ENCODE measurements at places on chromosomes 13 and 19.
A peak's percentile ranks its signal among the peaks of the same experiment; 100 is the strongest.

- no peak for DNase-seq
These were observed 282.9 kb downstream of the SLITRK5 start for GRCh38 chr13:87954091-87954490.

DNA sequence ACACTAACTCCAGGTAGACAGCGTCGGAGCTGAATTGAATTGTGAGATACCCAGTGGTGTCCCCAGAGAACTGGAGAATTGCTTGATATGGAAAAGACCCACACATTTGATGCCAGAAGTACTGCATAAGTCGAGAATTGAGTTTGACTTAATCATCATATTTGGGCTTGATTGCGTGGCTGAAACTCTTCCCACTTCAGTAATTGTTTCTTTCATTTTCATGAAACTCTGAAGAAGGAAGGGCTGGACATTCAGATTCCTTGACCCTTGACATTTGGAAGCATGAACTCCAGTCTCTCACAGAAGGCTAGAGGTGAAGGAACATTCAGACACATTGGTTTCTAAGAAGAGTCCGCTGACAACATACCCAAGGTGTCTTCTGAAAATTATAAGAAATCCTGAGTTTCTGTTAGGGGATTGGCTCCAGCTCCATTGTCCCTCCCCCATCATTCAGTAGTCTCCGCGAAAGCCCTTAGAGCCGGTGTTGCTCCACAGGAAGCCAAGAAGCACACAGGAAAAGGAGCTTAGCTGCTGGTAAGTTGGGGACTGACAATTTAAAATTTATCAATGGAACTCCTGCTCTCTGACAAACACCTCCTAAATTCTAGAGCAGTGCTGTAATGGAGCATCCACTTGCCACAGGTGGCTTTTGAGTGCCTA lies at the start of gene FPR2:
TSS of gene FPR2 (plus strand) at position 484 of the 660 bp plus-strand sequence. CDS start 7,479 bp downstream, outside the sequence.
- no peak for DNase-seq

DNA sequence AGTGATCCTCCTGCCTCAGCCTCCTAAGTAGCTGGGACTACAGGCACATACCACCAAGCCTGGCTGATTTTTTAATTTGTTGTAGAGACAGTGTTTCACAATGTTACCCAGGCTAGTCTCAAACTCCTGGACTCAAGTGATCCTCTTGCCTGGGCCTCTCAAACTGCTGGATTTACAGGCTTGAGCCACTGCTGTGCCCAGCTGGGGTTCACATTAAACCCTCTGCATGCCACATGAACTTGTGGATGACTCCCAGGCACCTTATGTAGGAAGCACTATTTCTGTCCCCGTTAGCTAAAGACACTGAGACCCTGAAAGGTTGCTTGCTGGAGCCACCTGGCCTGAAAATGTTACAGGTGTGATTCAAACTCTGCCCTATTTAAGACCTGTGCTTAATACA lies 10.5 kb downstream of the MYH14 start:
- no peak for DNase-seq

- DNase-seq, result no peak
These were observed 201.3 kb upstream of the SLITRK6 start for GRCh38 chr13:86000546-86000945.

DNA sequence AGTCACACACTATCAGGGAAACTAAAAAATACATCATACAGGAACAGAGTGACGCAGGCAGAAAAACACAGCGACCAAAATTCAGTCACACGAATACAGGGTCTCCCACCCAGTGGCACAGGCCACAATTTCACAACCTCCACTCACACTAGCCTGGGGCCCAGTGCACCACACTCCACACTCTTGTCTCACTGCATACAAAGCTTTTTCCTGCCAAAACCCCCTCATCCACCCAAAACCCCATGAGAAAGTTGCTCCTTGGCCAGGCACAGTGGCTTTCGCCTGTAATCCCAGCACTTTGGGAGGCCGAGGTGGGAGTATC lies 1.2 kb downstream of the S1PR5 start:
- no peak for DNase-seq

- no peak for DNase-seq
These were observed 53.0 kb upstream of the ATP12A start for GRCh38 chr13:24627090-24627714.

GRCh38 chr13:58018865-58019264 lies 387.3 kb downstream of the PCDH17 start:
- no peak for DNase-seq

DNA sequence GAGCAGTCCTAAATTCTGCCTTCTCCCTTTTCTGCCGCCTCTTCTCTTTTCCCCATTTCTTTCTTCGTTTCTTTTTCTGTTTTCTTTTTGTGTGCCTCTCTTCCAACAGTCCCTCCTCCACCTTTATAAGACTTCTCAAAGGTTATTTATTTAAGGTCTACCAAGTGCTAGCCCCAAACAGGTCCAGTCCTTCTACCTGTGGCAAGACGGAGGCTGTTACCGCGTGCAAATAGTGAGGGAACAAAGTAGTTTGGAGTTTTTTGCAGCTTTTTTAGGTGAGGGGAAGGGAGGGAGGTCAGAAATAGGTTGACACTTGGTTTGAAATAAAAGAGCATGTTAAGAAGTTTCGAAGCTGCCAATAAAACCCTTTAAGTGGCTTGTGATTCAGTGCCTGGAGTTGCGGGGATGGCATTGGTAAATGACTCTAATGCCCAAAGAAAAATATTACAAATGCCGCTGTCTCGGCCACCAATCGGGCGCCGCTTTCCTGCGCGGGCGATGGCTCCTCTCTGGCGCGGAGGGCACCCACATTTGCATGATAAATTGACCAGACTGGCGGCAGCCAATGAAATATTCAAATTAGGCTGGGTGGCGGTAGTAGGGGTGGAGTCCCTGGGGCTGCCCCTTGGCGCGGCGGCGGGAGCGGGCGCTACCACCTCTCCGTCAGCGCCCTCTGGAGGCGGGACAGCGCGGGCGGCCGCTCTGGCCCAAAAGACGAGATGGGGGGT lies 7.5 kb upstream of the TSHZ3 start:
- DNase-seq, result peak; percentile 45

- no peak for DNase-seq
These were observed 612.4 kb downstream of the PCDH9 start for GRCh38 chr13:66617786-66618185.

- no peak for DNase-seq
These were observed 113.7 kb upstream of the SLITRK1 start for GRCh38 chr13:83995930-83996329.

DNA sequence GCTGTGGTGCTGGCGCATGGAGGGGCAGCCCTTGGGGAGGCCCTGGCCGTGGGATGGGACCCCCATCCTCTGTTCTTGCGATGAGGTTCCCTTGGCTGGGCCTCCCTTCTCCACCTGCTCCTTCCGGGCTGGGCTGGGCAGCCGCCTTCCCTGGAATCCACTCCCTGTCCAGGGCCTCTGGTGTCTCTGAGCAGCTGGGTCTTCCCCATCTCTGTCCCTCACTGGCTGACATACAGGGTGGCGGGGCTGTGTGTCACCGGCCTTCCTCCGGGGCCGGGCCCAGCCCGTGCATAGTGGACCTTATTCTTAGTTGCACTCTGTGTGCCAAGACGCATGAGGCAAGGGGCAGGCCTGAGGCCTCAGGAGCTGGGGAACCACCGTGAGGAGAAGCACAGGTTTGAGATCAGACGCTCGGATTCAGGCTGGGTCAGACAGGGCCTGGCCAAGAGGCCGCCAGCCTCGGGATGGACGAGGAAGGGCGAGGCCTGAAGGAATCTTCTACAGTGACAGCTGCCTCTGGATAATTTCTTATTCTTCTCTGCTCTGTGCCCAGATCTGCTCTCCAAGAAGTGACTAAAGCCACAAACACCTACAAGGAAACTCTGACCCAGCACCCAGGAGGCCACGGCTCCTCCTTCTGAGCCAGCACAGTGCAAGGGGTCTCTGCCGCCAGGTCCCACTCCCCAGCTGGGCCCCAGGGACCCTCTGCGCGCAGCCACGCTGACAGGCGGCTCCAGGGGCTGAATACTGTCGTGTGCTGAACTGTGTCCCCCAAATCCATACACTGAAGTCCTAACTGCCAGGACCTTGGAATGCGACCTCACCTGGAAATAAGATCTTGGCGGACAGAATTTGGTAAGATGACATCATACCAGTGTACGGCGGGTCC lies 11.0 kb downstream of the SGTA start:
- DNase-seq, result no peak

DNA sequence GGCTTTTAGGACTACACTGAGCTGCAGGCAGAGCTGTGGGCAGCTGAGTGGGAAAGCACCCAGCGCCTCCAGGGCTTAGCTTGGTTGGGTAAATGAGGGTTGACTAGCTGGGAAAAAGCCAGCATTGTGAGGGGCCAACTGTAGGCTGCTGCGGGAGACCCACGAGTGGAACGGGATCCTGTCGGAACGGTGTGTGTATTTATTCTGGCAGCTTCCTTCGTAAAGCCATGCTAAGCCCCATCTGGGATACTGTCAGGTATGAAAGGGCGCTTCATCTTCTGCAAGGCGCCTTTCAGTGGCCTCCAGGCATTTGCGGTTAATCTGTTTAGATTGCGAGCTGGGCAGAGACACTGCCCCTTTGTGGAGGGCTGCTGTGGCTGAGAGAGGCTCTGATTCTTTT lies 39.5 kb upstream of the CNMD start:
- no peak for DNase-seq

DNA sequence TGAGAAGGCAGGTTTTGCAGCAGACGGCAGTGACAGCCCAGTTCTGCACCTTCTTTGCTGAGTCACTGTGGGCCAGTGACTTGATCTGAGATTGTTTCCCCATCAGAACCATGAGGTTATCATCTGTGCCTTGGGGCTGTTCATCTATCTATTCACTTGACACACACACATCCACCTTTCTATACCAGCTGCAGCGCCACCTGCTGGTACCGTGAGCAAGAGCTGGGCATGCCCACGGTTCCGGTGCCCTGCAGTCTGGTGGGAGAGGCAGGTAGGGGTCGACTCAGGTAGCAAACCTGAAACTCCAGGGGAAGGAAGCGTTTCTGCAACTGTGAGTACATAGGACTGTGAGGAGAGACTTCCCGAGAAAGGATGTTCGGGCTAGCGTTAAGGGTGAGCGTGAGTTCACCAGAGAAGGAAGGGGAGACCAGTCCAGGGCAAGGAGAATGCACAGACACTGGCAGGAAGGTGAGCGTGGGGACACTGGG lies 7.5 kb upstream of the LIN7B start:
- peak; percentile 48 for DNase-seq

- no peak for DNase-seq
These were observed 21.3 kb downstream of the TBC1D4 start for GRCh38 chr13:75460644-75461043.

GRCh38 chr19:39568604-39569003 lies 28.6 kb upstream of the EID2 start:
- no peak for DNase-seq

GRCh38 chr19:40139533-40140287 lies 49.0 kb upstream of the ZNF780A start:
- no peak for DNase-seq

DNA sequence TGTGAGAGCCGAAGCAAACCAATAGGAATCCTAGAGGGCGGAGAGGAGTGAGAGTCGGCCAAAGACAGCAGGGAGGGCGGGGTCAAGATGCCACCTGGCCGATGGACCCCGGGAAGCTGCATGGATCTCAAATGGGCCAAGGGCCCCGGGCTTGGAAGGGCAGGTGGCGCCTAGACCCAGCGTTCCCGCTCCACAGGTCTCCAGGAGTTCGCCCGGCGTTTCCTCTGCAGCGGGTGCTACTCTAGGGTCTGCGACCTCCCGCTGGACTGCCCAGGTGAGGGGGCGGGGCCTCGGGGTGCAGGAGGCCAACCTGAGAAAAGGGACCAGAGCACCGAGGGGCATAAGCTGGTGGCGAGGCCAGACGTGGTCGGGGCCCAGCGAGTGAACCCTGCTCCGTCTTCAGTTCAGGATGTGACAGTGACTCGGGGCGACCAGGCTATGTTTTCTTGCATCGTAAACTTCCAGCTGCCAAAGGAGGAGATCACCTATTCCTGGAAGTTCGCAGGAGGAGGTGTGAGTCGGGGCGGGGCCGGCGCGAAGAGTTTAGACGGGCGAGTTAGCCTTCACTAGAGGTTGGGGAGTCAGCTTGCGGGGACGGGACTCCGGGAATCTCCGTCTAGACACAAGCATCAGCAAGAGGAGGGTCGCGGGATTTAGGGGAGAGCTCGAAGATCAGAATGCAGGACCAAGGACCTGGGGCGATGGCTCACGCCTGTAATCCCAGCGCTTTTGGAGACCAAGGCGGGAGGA lies 9.9 kb downstream of the SPACA6 start:
- no peak for DNase-seq

GRCh38 chr19:42316223-42317211 lies 3.4 kb downstream of the TMEM145 start:
- DNase-seq, result no peak

DNA sequence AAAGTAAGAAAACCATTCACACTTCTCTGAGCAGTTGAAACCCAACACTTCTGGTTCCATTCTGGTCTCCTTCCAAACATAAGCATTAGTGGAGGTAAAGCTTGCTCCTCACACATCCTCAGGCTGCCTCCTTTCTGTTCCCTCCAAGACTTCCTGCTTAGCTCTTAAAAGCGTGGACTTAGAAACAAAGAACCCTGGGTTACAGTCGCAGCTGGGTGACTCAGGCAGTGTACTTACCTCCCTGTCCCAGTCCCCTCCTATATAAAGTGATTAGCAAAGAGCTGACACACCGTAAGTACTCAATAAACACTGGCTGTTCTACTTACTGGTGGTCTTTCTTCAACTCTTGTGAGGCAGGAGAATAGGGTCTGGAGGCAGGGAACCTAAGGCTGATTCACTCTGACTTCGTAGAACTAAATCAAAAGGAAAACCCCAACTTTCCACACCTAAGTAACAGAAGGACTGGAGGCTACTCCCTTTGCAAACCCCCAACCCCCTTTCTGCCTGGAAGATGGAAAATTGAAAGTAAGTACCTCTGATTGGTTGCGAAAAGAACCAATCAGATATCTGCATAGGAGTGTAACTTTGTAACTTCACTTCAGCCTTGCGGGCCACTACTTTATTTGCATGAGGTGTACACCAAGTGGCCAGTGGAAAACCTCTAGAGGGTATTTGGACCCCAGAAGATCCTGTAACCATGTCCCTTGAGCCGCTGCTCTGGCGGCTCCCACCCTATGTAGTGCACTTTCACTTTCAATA lies 165.4 kb downstream of the SUCLA2 start:
- DNase-seq, result no peak

DNA sequence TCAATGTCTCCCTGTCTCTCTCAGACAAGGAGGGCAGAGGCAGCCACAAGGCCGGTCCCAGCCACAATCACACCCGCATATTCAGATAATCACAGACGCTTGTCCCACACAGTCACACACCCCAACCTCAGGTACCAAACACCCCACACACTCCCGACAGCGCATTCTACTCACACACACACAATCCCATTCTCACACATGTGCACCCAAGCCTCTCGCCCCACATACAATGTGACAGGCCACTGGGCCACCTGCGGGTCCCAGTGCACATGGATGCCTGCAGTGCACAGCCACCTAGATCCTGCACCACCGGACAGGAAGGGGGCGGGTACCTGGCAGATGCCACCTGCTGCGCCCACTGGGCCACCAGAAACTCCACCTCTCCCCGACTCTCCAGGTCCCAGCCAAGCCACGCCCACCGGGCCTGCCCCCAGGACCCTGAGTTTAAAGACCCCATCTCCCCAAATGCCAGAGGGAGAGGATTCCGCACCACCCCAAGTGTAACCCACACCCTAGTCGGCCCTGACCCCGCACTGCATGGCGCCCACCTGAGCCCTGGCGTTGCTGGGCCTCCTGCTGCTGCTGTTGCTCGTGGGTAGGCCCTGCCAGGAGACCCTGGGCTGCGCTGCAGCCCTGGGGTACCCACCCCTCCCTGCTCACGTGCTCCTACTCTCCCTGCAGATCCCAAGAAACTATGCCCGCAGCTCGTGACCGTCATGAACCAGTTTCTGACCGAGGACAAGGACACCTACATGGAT lies 10.6 kb downstream of the SCGB2B2 start:
- no peak for DNase-seq

GRCh38 chr13:39512687-39513086 lies 90.3 kb downstream of the LHFPL6 start:
- DNase-seq, result no peak

All from activated T-helper 1 cell treated with anti-CD3 and anti-CD28 coated beads, Interleukin-12 subunit alpha, Interleukin-12 subunit beta, Interleukin-2, Interleukin-4 antibody, amounts not matched to agents 30 ng/mL and 10 ng/mL and 1 ng/mL, durations not matched to agents 14 hours and 24 hours and 36 hours (primary cell).